Astrocyte of the hippocampus (primary cell): ENCODE measurements at places on chromosomes 12 and 14.
A peak's percentile ranks its signal among the peaks of the same experiment; 100 is the strongest.

DNA sequence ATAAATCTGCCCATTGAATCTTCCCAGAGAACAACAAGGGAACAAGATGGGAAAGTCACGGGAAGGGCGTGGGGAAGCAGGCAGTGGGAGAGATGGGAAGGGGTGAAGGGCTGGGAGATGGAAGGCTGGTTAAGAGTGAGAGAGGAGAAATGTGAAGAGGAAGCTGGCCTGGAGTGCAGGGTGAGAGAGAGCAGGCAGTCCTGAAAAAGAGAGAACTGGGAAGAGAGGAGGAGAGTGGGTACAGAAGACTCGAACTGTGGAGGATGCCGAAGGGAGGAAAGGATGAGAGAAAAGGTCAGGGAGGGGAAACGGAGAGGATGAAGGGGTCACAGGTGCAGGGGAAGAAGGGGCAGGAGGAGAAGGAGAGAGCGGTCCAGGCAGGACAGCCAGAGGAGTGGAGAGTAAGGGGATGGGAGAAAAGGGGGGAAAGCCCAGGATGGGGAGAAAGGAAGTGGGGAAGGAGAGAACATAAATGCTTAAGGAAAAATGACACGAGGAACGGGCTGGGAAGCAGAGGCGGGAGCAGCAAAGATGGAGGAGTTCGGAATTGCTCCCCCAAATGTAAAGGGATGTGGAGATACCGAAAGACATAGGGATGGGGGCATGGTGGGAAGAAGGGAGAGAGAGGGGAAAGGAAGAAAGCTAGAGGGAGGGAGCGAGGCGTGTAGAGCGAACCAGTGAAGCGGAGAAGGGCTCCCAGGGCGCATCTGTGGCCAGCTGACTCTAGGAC is 1.2 kb downstream of the PIANP start:
- no peak for DNase-seq

DNA sequence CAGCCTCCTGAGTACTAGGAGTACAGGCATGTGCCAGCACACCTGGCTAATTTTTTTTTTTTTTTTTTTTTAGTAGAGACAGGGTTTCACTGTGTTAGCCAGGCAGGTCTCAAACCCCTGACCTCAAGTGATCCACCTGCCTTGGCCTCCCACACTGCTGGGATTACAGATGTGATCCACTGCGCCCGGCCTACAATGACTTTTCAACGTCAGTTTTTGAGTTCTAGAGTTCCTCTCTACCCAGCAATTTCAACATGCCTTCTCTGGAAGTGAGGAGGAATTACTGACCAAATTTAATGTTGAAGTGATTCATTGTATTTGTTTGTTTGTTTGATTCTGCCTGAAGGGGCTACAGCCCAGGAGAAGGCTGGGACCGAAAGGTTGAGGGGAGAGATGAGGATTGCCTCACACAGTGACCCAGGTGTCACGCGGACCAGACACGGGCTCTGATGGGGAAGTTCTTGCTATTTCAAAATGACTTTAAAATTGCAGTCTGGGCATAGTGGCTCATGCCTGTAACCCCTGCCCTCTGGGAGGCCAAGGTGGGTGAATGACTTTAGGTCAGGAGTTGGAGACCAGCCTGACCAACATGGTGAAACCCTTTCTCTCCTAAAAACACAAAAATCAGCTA is 8.6 kb upstream of the DENR start:
- DNase-seq, result no peak

DNA sequence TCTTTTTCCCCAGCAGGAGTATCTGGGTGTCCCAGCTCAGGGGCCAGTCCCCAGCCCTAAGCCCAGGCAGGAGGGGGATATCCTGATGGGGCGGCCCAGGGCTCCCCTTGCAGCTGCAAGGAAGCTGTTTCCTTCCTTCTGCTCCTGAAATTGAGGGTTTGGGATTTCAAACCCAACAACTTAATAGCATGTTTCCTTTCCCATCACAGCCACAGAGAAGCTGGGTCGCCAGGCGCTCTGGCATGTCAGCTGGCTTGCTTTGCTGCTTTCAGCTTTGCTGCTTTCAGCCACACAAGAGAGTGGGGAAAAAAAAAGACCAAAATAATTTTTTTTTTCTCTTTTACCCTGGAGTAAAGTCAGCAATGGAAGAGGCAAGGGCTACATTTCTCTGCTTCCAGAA is 30.0 kb downstream of the HVCN1 start:
- no peak for DNase-seq

- DNase-seq, result peak; percentile 76
These were observed 61.1 kb downstream of the NCOR2 start for GRCh38 chr12:124506145-124506831.

- no peak for DNase-seq
These were observed 23.8 kb upstream of the LRTM2 start for GRCh38 chr12:1796515-1797010.

- no peak for DNase-seq
These were observed 496.6 kb upstream of the TMPO start for GRCh38 chr12:98018836-98019235.

GRCh38 chr14:76131071-76131965 is 20.4 kb upstream of the GPATCH2L start:
- no peak for DNase-seq

- peak; percentile 81 for DNase-seq
These were observed 14.6 kb upstream of the RBM19 start for GRCh38 chr12:113980537-113981337.

- peak; percentile 34 for DNase-seq
These were observed 88.3 kb downstream of the GTF2A1 start for GRCh38 chr14:81132468-81132867.
